ENCODE measurements at places on chromosomes 2 and 18.

- DNase-seq = no peak
These were observed 17.4 kb downstream of the AGAP1 start for GRCh38 chr2:235511187-235511661.

DNA sequence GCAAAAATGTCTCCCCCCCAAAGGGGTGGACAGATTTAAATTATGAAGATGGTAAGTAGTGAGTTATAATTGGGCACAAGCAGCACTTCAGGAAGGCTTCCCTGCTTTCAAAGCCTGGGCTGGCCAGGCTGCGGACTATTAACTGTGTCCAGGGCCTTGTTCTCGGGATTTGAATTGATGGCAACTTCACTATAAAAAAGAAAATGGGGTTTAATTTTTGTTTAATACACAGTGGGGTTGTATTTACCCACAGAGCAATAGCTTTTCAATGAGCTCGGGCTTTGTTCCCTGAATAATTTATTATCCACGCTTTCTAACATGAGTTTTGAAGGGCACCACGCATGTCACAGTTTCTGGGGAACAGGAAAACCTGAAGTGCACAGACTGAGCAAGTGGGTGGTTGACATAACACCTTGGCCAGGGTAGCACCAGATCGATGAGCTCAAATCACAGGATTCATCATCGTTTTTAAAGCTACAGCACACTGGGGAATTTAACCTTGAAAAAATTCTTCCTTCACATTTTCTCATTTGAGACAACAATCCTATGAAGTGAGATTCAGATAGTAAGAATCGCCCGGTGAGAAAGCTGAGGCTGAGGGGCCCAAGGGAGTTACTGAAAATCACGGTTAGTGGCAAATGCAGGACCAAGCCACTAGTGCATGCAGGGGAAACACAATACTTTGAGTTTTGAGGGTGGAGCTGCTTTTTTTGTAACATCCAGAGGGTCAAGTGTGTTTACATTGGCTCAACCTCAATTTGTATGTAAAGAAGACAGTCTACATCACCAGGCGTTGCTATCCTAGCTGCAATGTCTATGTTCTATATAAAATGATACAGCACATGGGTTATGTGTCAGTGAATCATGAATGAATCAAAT lies 28.9 kb upstream of the LMAN1 start:
- DNase-seq = no peak

- DNase-seq = no peak
These were observed 13.2 kb downstream of the ZNF804A start for GRCh38 chr2:184611361-184612085.

DNA sequence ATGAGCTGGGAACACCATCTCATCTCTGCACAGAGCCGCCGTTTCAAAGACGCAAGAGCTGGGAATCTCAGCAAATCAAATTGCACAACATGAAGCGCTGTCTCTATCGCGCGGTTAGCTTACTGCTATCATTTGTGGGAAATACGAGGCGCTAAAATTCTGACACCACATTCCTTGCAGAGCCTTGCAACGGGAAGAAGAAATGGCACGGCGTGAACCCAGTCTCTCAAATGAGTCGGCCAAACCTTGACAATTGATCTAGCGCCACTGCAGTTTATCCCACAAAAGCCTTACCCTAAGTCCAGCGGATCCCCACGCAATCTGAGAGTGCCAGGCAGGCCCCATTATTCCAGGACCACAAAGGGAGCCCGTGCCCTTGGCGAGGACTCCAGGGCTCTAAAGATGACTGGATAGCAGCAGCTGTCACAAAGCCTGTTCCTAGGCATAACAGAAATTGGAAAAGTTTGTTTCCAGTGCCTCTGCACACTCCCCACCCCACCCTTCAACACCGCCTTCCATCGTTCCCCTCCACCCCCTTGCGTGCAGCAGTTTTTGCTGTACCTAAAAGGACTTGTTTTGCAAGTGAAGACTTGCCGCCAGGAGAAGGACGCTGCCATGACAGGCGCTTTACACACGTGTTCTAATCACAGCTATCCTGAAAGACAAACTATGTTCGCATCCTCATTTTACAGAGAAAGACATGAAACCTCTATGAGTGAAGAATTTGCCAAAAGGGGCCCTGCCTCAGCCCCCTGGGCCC lies 252.4 kb downstream of the EIPR1 start:
- no peak for DNase-seq

- no peak for DNase-seq
These were observed 36.8 kb upstream of the FAM124B start for GRCh38 chr2:224438726-224439125.

DNA sequence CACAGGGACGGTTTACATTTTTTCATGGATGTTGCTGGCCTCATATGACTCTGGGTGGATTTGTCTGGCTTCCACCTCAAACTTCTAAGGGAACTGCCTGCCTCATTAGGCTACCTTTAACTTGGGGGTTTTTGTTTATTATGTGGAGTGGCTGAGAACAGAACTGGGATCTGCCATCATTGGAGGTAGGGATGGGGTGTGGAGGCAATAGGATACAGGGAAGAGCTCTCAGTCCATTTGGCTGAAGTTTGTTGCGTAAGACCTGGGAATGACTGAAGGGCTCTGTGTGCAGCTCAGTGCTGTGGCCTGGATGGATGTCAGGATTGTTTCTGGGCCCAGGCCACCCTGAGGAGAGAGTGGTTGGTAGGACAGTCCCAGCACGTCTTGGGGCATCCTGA lies 31.2 kb downstream of the ASB1 start:
- no peak for DNase-seq

- DNase-seq = no peak
These were observed 952 bp upstream of the UGT1A6 start for GRCh38 chr2:233691443-233692433.

DNA sequence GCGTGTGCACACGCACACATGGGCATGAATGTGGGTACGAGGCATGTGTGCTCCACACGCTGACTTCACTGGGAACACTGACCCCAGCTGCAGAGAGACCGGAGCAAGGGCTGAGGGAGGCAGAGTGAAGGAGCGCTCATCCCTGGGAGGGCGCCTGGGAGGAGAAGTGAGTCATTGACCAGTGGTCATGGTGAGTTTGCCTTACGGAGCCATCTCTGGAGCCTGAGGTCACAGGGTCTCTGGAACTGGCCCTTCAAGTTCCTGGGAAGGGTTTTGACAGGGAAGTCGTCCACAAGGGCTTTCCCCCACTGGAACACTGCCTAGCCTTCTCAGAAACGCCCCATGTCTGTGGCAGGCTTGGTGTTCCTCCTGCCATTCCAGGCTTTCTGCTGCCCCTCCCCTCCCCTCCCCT lies 14.3 kb upstream of the TMEM185B start:
- DNase-seq = peak; percentile 18

DNA sequence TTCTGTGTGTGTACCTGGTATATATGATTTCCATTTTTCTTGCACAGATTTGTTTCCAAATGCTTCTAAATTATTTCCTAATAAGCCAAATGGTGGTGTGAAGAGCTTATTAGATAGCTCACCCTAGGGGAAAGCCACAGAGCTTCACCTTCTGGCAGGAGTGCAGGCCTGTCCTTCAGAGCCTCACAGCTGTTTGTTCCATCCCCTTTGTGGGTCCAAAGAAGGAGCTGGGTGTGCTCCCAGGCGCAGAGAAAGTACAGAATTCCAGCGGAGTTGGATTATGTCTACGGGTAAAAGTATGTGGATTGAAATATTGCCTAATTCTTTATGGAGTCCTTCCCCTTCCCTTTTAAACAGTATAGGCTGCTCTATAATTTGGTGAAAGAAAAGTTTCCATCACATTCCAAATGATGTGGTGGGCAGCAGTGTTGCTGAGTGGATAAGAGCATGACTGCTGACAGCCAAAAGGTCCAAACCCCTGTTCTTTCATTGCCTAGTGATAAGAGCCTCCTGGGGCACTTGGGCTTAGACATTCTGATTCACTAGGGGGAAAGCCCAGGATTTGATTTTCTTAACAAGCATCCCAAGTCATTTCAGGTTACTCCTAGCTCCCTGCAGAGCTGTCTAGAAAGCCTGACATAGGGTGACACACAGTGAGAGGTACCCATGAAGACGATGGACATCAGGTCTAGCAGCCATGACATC lies 86.6 kb downstream of the WDSUB1 start:
- DNase-seq = no peak

GRCh38 chr2:121360566-121361300 lies 75.7 kb upstream of the TFCP2L1 start:
- DNase-seq = no peak
